Liver (tissue), 10 donors: ENCODE measurements at places on chromosomes 7 and 10. TPM values are rescaled to one million over a fixed set of nuclear protein-coding genes. Genes with fewer than 3 reads are reported as not detected.
A peak's percentile ranks its signal among the peaks of the same experiment; 100 is the strongest.

DNA sequence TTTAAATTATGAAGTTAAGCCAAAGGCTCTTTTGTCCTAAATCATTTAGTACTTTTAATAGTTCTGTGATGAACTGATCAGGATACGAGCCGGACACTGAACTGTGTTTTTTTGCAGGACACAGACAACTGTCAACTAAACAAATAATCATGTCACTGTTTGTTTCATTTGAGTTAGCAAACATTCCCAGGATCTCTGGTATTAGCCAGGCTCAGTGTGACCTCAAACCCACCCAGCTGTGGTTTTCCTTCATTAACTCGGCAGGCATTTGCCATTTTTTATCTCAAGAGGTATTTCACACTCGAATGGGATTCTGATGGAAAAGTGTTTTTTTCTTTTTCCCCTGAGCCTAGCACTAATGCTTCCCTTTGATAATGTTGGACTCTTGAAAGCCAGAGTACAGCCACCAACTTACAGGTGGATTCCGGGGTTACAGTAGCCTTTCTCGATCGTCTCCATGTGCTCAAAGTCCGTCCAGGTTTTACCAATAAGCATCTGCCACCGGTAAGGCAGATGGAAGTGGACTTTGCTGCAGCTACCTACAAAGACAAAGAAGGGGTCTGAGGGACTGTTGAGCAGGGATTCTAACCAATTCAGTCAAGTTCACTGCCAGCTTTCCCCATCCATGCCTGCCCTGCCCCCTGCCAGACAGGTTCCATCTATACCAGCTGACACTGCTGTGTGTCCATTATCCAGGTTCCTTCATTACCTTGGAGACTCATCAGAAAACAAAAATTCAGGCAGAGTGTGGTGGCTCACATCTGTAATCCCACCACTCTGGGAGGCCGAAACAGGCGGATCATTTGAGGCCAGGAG is 33.4 kb downstream of the ZC3HAV1 start:
- no peak for DNase-seq

DNA sequence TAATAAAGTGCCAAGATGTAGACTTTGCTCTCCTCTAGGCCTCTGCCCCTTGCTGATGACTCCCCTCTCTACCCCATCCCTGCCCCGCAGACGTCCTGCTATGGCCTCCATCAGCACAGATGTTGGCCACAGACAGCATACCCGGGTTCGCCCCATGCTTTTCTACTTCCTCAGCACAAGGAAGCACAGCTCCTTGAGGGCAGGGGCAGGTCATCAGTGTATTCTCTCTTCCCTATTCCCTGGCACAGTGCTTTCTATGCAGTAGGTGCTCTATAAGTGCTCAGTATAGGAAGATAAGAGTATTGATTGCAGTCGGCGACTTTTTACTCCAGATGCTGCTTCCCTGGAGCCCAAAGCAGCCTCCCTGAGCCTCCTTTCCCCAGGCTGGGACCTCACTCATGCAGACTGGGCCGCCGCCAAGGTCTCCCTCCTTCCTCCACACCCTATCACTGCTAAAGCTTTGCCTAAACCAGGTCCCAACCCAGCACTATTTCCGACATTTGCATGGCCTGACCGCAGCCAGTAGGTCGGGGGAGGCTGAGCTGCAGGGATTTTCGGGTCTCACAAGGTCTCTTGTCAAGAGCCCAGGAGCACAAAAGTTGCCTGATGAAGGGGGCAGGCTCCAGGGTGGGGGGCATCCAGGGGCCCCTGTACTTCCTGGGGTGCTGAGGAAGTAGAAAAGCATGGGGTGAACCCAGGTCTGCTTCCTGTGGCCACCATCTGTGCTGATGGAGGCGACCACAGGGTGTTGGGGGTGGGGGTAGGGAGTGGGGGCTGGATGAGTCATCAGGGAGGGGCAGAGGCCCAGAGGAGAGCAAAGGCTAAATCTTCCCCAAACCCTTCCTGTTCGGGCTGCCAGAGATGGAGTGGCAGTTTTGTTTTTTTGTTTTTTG is 8.0 kb downstream of the CALHM3 start:
- DNase-seq, result no peak

DNA sequence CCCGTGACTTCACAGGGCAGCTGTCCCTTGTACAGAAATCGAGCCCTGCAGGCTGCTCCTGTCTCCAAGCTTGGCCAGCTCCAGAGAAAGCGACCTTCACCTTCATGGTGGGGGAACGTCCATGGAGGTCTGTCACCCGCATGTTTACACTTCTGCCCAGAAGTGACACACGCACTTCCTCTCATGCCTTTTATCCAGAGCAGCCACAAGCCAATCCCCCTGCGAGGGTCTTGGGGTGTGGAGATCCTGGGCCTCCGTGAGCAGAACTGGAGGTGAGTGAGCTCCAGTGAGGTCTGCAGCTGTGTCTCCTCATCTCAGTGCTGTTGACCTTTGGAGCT is 139.0 kb upstream of the TNS3 start:
- DNase-seq, result no peak

DNA sequence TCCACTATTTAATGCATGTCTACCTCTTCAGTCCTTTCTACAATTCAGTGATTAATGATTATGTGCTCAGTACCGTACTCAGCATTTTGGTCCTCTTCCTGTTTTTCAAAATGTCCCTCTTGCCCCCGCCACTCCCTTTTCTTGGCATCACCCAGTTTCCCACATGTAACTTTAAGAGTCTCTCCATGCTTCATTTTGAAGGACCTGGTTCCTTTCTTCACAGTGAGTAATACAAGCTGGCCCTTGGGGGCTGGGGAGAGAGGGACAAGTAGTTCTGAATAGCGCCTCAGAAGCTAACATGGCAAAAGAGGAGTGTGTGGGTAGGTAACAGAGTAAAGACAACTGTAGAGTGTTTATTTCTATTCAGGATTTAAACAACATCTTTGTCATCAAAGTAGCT is 34.6 kb upstream of the SLIT1 start:
- no peak for DNase-seq

GRCh38 chr7:159191236-159191635 is 46.6 kb upstream of the VIPR2 start:
- DNase-seq, result no peak

DNA sequence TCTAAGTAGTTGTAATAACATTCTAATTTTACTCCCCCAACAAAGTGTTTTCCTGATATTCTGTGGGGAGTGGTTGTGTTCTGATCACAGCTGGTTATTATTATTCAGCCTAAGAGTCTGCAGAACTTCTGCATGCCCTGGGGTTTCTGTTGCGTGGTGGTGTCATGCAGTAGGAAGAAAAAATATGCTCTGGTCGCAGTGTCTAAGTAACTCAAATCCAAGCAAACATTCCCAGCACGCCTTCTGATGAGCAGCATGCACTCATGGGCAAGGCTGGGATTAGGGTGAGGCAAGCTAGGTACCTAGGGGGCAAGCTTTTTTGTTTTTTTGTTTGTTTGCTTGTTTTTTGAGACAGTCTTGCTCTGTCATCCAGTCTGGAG is 112.8 kb upstream of the KMT2E start:
- DNase-seq, result no peak

GRCh38 chr7:148014001-148014400 is 576.6 kb upstream of the C7orf33 start:
- DNase-seq, result no peak

GRCh38 chr10:104445359-104445758 is 91.7 kb downstream of the CFAP58 start:
- DNase-seq, result no peak

- no peak for DNase-seq
These were observed 79.4 kb upstream of the NXPH1 start for GRCh38 chr7:8353991-8354390.

- DNase-seq, result no peak
These were observed 88.6 kb downstream of the NRG3 start for GRCh38 chr10:81963606-81964005.

GRCh38 chr7:163971-164881 is 28.1 kb upstream of the FAM20C start:
- no peak for DNase-seq

DNA sequence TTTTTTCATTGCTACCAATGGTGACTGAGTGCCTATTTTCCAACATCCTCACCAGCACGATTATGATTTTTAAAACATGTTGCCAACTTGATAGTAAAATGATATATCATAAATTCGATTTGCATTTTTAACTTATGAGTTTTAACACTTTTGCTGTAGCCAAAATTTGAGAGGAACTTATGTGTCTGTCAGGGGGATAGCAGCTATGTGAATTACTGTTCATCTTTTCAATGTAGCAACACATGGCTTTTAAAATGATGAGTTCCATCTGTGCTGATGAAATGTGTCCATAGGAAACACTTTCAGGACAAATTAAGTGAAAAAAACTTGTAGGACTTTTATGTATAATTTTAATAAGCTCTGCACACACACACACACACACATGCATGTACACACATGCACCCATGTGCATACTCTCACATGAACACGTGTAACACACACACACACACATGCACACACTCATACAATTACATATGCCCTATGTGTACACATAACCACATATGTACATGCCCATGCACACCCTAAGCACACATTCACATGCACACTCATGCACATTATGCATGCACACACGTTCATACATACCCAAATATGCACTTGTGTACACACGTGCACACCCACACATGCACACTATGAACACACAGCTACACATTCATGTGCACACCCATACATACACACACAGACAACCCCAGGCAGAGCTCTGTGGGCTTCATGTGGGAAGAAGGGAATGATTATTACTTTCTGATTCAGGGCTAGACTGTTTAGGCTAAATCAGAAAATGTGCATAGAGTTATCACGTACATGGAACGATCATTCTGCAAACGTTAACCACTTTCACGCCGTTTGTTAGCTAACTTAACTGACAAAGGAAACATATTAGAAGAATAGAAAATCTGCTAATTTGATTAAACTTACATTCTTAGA is 68.9 kb downstream of the C10orf143 start:
- DNase-seq, result no peak

DNA sequence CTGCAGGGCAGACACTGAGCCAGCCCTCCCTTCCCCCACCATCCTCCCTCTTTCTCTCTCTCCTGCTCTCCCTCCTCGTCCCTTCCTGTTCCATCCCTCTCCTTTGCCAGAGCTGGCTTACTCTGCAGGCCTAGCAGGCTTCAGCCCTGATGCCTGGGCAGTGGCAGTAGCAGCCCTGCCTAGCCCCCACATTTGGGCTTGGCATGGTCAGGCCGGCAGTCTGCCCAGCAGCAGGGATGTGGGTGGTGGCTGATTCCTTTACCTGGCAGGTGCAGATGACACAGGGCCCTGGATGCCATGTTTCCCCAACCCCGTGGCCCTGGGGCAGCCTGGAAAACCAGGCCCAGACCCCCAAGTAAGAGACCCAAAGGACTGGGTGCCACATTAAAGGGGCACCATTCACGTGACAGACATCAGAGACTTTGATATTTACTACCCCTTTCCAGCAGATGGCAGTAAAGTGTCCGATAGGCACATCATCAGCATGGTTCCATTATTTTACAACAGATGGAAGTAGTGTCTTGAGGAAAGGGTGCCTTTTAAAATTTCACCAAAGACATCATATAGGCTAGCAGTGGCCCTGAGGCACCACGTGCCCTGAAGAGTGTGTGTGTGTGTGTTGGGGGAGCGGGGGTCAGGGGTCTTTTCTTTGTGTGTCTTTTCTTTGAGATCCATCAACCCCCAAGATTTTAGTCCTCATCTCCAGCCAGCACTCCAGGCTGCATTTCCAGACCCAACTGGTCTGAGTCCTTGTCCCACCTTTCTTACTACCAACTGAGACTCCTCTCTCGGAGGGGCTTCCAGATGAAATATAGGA is 5.9 kb downstream of the KCP start:
- no peak for DNase-seq

DNA sequence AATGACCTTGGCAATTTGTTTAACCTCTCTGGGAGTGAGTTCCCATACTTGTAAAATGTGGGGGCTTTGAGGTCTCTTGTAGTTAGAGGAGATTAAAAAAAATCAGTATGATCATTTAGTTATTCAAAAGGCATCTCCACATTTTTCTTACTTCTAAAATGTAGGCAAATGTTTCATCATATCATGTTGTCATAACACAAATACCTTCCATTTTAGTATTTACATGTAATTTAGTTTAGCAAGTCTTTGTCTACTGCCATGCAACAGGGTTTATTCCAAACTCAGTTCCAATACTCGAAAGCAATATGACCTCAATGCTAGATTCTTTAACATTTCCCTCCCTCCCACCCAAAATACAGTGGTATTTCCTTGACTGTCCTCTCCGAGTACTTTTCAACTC is 262.8 kb upstream of the IMMP2L start:
- no peak for DNase-seq

DNA sequence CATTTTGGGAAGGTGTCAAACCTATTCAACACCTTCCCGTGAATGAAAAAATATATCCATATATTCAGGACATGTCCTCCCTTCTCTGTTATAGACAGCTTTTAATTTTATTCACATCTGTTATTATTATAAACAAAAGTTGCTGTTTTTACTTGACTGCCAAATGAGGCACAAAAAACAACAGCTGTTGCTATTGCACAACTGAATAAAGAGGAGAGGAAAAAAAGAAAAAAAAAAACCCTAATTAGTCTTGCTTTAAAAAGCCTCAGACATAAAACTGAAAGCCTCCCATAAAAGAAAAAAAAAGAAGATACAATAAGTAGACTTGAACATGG is 153.4 kb downstream of the BMPER start:
- DNase-seq, result no peak

GRCh38 chr10:84196083-84196482 is 1.7 kb downstream of the CDHR1 start:
- no peak for DNase-seq

- DNase-seq, result no peak
These were observed 175.9 kb downstream of the ZMYND11 start for GRCh38 chr10:310976-311639.

GRCh38 chr7:100694098-100694745 is at the start of gene GIGYF1:
Gene GIGYF1, minus strand, starts transcription at chr7:100694250. Its CDS starts 6,012 bp downstream, at chr7:100688238.
- peak; percentile 75 for DNase-seq

GRCh38 chr10:124636271-124636995 is 107.7 kb downstream of the FAM53B start:
- DNase-seq, result no peak

- no peak for DNase-seq
These were observed 253.2 kb upstream of the INHBA start for GRCh38 chr7:41955893-41956675.

GPR15LG gene
- not detected for total RNA-seq

RAMP3 gene
- 30.0 TPM for total RNA-seq

HTR5A gene
- not detected for total RNA-seq

OSBPL3 gene
- 1.1 TPM for total RNA-seq

GOLGA7B gene
- total RNA-seq, result 0.05 TPM

NYAP1 gene
- total RNA-seq, result 0.08 TPM

PAX4 gene
- total RNA-seq, result not detected

GRM8 gene
- total RNA-seq, result 0.98 TPM

SFMBT2 gene
- 2.3 TPM for total RNA-seq

ASB15 gene
- total RNA-seq, result not detected

ASAH2B gene
- total RNA-seq, result 1.5 TPM
